ENCODE measurements at places on chromosomes 16 and 17. TPM values are rescaled to one million over a fixed set of nuclear protein-coding genes. Genes with fewer than 3 reads are reported as not detected.

The P2RX1 gene
- not detected for total RNA-seq

The KCTD13 gene
- total RNA-seq, result 5.8 TPM

The CDK5R1 gene
- total RNA-seq, result 1.4 TPM

The ANKRD40CL gene
- not detected for total RNA-seq

The PRSS21 gene
- total RNA-seq, result not detected

The FA2H gene
- total RNA-seq, result not detected

The RPA1 gene
- total RNA-seq, result 30.5 TPM

The CACNG3 gene
- total RNA-seq, result not detected
